Cerebellar cortex (tissue), 1 donor: ENCODE measurements at places on chromosomes 12 and 14.

DNA sequence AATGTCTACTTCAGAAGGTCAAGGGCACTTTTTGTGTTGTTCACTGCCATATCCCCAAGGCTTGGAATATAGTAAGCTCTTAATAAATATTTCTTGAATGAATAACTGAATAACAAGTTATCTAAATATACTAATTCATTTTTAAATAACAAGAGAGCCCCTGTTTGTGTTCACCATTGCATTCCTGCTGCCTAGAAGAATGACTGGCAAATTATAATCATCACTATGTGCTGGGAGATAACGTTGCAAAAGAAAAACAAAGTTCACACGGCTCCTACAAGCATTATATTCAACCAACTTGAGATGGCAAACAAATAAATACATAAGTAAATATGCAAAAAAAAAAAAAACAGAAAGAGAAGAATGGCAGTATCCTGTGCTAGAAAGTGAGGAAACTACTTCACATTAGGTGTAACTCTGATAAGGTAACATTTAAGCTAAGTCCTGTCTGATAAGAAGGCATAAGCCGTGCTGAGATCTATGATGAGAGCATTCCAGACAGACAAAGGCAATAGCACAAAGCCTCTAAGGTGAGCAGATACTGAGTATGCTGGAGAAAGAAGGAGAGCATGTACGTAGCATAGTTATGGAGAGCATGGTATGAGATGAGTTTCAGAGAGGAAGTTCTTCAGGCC, 9.2 kb upstream of the TSPAN8 start:
- no peak for DNase-seq

DNA sequence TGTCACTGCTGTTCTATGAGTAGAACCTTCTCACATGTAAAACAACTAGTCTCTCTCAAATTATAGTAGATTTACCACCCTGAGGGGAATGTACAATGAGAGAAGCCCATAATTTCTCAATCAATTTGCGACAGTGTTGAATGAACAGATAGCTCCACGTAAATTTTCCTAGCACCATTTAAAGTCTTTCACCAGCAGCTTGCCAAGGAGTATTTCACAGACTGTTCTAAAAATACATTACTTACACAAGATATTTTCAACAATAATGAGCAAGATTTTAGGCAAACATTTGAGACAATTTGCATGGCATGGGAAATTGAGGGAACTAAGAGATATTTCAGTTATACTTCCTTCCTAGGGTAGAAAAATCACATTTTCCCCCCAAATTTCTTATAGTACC, 151.6 kb downstream of the KICS2 start:
- no peak for DNase-seq

DNA sequence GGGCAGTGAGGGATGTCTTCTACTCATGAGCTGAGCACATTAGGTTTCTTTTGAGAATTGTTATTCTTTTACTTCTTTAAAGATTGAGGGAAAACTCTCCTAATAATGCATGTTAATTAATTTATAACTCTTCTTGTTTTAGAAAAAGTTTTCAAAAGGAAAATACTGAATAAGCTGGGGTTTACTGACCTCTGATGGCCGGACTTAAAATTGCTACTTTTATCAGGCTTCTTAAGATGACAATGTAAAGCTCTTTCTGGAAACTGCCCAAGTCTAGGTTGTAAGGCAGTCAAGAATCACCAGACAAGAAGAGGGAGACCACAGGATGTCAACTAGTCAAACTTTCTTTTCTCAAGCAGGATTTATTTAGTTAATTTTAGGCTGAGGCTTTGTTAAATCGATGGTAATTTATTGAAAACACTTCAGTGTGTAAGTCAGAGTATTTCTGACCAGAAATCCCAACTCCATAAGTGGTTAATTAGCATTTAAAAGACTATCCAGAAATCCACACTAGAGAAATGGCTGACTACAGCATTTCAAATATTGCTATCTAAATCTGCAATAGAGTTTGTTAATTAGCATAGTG, 82.1 kb downstream of the AVPR1A start:
- DNase-seq, result peak; percentile 82

GRCh38 chr14:64614805-64615391, 65.1 kb downstream of the PPP1R36 start:
- DNase-seq, result no peak

DNA sequence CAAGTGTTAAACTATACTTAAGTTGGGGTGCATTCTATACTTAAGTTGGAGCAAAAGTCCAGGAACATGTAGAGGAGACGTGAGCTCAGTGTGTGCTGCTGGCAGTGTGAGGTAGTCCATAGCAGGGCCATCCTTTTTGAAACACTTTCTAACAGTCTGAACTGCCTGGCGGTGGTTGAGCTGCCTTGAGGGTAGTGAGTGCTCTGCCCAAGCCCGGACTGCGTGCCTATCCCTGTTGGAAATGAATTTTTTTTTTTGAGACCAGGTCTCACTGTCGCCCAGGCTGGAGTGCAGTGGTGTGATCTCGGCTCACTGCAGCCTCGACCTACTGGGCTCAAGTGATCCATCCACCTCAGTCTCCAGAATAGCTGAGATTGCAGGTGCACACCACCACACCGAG, 14.1 kb downstream of the KCNH3 start:
- DNase-seq, result no peak

DNA sequence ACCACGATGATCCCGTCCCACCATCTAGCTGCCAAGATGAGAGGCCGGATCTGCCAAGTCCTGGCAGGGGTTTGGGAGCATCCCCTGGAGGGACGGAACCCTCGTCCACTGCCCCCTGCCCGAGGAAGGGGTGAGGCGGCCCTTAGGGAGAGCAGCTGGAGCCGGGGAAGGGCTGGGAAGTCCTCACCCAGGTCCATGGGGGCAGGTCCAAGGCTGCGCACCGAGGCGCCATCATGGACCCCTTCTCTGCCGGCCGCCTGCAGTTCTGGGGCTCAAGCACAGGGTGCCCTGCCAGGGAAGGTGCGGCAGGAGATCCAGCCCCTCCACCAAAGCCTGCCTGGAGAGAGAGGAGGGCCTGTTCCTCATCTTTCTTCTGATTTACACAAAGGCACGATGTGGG, 17.6 kb upstream of the FBRSL1 start:
- no peak for DNase-seq

DNA sequence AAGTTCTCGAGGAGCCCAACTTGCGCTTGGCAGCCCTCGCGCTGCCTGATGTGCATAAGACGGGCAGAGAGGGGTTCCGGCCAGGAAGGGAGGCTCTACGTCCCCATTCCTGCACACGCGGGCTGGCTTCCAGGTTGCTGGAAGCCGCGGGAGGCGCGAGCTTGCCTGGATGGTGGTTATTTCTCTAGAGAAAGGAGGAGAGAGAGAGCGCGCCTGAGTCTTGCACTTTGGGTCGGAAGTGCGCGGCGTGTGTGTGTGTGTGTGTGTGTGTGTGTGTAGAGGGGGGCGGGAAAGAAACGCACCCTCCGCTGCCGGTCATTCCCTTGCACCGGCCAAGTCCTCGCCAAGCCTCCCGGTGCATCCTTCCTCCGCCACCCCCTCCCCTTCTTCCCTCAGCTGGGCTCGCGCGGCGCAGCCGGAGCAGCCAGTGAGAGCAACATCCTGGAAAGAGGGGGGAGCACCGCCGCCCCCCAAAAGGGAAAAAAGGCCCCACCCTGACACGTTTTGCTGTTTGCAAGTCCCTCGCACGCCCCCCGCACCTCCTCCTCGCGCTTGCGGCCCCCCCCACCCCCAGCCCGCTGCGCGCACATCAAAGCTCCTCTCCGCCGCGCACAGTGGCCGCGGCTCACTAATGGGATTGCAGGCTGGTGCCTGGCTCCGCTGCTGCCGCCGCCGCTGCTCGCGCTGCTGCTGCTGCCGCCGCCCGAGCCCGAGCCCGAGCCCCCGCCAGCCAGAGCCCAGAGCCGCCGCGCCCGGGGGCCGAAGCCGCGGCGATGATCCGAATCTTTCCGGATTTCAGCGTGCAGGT, 4.4 kb upstream of the NPAS3 start:
- DNase-seq, result no peak

GRCh38 chr12:6336079-6336888, 5.6 kb downstream of the TNFRSF1A start:
- peak; percentile 90 for DNase-seq

- DNase-seq, result no peak
These were observed 24.9 kb upstream of the GCH1 start for GRCh38 chr14:54927551-54927950.

DNA sequence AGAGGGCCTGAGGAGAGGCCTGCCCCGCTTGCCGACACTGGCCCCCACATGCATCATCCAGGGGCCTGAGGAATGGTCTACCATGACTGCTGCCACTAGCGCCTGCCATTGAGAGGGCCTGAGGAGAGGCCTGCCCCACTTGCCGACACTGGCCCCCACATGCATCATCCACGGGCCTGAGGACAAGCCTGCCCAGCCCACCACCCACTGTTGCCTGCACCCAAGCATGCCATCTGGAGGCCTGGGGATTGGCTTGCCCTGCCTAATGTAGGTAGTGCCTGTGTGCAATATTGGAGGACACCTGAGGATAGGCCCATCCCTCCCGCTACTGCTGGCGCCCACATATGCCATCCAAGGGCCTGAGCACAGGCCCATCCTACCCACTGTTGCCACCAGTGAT, 24.4 kb downstream of the CYP46A1 start:
- DNase-seq, result no peak

- DNase-seq, result no peak
These were observed 100.5 kb upstream of the MDM1 start for GRCh38 chr12:68432622-68433021.

GRCh38 chr14:99802301-99803105, 9.3 kb downstream of the EML1 start:
- DNase-seq, result no peak

DNA sequence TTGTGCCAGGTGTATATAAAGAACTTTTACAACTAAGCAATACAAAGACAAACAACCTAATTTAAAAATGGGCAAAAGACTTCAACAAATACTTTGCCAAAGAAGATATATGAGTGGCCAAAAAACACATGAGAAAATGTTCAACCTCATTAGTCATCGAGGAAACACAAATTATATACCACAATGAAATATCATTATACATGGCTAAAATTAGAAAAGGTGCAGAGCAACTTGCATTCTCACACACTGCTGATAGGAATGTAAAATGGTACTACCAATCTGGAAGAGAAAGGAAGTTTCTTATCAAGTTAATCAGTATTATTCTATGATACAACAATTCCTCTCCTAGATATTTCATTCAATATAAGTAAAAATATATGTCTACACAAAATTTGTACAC, 131.6 kb upstream of the FRMD6 start:
- DNase-seq, result no peak
